Smooth muscle cell of trachea (primary cell): ENCODE measurements at places on chromosomes 3 and 15. TPM values are rescaled to one million over a fixed set of nuclear protein-coding genes. Genes with fewer than 3 reads are reported as not detected.

MGA gene
- total RNA-seq, result 31.6 and 40.0 TPM in 2 replicates

STAB1 gene
- 0.17 and 1.6 TPM in 2 replicates for total RNA-seq

CHRNB4 gene
- not detected in 2 replicates for total RNA-seq

MCF2L2 gene
- 0.15 TPM in 1 of 2 replicates, not detected in the other for total RNA-seq

CACNA1D gene
- total RNA-seq, result 0.33 and 0.87 TPM in 2 replicates

SOX14 gene
- total RNA-seq, result not detected in 2 replicates

PRTG gene
- 1.6 and 1.7 TPM in 2 replicates for total RNA-seq

PLSCR4 gene
- total RNA-seq, result 20.3 and 21.7 TPM in 2 replicates

RTP4 gene
- 2.8 and 3.3 TPM in 2 replicates for total RNA-seq

SLC12A1 gene
- not detected in 2 replicates for total RNA-seq
